NCI-H460 (cell line): ENCODE measurements at places on chromosomes 1 and 21. TPM values are rescaled to one million over a fixed set of nuclear protein-coding genes. Genes with fewer than 3 reads are reported as not detected.

DNA sequence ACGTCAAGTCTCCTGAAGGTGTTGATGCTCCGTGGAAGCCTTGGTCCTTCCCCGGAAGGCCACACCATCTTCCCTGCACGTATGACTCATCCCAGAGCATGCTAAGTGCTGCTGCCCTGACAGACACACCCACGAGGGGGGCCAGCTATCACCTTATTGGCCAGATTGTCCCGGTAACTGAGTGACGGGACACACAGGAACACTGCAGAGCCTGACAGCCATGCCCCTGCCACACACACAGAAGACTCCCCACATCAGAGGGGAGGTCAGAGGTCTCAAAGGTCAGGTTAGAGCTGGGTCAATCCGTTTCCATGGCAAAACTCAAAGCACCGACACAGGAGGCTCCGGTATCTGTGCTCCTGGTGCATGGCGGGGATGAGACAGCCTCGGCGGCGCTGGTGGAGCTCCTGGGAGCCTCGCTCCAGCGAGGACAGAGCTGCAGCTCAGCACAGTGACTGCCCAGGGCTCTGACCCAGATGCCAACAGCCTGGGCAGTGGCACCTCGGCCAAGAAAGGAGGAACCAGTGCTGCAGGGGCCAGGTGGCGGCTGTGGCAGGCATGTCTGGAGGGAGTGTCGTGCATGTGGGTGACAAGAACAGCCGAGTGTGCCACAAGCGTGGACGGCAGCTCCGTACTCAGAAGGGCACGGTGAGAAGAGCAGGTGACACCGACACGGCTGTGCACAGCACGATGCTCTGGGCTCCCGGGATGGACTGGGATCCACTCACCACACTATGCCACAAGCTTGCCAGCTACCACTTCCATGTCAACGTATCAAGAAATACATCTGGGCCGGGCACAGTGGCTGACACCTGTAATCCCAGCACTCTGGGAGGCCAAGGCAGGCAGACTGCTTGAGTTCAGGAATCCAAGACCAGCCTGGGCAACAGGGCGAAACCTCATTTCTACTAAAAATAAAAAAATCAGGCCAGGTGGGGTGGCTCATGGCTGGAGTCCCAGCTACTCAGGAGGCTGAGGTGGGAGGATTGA is 14.8 kb upstream of the TMEM240 start:
- peak; percentile 30 for DNase-seq

DNA sequence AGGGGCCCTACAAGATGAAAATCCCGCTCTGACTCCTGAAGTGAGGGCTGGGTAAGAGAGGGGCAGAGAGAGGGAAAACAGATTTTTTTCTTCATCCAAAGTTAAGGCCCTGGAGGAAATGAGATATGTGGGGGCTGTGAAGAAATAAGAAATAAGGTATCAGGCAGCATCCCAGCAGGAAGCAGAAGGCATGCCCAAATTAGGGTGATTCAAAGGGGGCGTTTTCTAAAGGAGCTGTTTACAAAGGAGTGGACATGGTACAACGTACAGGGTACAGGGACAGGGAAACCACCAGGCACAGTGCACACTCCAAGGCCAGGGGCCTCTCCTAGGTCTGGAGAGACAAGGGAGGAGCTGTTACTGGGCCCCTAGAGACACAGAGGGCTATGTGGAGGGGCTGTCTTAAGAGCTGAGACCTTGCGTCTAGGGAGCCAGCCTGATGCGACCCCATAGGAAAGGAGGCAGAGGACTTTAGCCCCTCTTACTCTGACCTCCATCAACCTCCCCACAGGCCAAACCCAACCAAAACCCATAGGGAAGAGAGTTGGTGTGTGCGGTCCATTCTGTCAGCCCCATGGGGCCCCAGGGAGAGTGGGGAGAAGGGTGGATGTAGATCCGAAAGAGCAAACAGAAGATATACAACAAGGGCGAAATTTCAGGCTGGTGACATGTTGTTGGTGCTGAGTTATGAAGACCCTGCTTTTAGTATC is 38.6 kb downstream of the STYXL2 start:
- DNase-seq: no peak

- DNase-seq: no peak
These were observed 51.0 kb downstream of the MT1HL1 start for GRCh38 chr1:236953151-236953700.

GRCh38 chr1:203462878-203463277 is 12.7 kb upstream of the PRELP start:
- DNase-seq: no peak

DNA sequence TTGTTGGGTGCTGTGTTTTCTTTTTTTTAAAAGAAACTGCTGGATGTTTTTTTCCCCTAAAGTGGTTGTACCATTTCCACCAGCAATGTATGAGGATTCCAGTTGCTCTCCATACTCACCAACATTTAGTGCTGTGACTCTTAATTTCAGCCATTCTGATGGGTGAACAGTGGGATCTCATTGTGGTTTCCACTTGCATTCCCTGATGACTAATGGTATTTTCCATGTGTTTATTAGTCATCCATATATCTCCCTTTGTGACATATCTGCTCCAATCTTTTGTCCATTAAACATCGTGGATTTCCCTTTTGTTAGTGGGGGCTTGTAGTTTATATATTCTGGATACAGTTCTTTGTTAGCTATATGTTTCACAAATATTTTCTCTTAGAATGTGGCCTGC is 206.0 kb downstream of the CAMTA1 start:
- no peak for DNase-seq

- no peak for DNase-seq
These were observed 18.1 kb downstream of the CLDN19 start for GRCh38 chr1:42721926-42722325.

DNA sequence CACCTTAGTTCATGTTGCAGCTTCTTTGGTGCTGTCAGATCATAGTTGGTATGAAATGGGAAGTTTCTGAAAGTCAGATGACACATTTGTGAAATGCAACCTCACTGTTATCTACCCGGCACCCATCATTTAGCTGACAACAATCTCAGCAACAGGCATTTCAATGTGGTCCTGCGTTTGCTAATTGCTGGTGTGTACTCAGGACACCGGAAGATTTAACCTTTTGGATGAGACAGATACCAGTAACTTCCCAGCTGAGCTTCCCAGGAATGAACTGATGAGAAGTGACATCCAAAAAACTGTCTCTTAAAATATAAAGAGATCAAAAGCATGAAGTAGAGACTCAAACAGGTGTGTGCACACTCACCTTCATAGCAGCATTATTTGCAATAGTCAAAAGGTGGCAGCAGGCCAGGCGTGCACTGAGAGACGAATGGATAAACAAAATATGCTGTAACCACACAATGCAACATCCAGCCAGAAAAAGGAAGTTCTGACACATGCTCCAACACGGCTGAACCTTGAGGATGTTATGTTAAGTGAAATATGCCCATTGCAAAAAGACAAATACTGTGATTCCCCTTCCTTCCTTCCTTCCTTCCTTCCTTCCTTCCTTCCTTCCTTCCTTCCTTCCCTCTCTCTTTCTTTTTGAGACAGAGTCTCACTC is 7.9 kb upstream of the CLDN14 start:
- DNase-seq: no peak

DNA sequence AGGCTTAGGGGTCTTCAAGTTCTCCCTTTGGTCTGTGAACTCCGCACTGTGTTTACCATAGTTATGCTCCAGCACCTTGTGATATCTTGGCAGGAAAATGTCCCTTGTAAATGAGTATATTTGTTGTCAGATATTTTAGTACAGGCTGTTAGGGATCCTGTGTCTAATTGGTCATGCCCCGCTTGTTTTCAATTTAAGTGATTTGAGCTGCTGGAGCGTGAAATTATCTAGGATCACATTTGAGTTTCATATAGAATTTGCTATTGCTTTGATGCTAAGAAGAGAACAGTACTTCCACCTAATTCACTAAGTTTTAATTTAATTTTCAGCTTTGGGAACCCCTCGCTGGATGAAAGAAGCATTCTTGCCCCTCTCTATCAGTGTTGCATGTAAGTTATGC is 15.4 kb upstream of the TOR3A start:
- DNase-seq: no peak

DNA sequence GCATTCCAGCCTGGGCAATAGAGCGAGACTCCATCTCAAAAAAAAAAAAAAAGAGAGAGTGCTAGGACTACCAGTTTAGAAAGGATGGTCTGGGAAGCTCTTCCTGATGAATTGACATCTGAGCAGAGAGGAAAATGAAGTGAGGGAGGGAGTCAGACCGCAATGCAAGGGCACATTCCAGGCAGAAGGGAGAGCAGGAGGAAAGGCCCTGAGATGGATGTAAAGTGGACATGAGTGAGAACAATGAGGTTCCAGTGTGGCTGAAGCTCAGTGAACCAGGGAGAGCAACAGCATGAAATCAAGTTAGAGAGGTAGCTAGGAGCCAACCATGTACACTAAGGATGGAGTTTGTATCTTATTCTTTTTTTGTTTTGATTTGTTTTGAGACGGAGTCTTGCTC is 55.9 kb upstream of the SPOCD1 start:
- DNase-seq: no peak

DNA sequence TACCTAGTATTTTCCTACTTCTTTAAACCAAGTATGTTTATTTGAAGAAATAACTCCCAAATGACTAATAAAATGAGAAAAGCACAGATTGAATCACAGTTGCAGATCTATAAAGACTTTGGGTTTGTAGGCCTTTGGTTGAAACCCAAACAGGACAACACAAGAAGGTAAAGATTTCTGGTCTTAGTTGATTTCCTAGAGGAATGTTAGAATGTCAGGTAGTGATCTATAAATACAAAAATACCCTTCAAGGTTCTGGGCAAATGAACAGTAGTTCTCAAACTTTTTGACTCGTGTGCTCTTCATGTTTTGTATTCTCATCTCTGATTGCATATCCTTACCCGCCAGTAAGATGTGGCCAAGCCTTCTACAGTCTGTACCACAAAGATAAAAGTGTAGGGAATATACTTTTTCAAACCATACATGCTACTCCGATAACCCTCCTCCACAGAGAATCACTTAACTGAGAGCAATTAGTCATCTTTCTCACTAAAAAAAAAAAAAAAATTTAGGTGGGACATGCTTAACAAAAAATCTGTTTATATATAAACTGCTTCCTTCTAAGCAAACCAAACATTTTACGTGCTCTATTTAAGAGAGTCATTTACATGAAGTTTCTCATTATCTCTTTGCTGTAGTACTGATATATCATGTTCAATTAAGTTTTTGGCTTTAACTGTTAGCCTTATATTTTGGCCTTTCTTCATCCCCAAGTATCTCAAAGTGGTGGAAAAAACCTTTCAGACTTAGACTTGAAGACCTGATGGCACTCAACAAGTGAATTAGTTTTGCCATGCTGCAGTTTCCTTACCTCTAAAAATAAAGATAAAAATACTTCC is 36.0 kb downstream of the CNIH4 start:
- DNase-seq: no peak

GRCh38 chr1:219427403-219427802 is 185.5 kb downstream of the ZC3H11B start:
- no peak for DNase-seq

DNA sequence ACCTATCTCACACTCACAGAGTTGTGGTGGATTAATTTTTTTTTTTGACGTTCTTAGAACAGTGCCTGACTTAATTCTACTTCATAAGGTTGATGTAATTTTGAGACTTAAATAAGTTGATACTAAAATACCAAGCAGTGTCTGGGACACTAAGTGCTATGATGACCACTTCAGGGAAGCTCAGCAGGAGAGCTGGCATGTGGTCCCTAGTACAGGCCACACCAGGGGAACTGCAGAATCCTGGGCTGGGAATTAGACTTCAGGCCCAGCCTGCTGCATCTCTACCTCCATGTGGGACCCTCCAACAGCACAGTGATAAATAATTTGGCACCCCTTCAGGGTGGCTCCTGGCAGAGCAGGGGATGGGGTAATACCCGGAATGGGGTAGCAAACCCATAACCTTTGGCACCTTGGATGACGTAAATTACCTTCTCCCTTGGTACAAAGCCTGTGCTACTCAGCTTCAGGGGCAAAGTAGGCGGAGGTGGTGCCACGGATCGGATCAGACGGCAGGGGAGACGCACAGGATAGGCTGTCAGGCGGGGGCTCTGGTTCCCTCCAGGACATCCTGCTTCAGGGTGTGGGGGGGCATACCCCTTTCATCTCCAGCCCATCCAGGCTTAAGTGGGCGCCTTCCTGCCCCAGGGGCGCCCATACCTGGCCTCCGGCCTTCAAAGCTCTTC is 4.8 kb downstream of the MFSD2A start:
- no peak for DNase-seq

DNA sequence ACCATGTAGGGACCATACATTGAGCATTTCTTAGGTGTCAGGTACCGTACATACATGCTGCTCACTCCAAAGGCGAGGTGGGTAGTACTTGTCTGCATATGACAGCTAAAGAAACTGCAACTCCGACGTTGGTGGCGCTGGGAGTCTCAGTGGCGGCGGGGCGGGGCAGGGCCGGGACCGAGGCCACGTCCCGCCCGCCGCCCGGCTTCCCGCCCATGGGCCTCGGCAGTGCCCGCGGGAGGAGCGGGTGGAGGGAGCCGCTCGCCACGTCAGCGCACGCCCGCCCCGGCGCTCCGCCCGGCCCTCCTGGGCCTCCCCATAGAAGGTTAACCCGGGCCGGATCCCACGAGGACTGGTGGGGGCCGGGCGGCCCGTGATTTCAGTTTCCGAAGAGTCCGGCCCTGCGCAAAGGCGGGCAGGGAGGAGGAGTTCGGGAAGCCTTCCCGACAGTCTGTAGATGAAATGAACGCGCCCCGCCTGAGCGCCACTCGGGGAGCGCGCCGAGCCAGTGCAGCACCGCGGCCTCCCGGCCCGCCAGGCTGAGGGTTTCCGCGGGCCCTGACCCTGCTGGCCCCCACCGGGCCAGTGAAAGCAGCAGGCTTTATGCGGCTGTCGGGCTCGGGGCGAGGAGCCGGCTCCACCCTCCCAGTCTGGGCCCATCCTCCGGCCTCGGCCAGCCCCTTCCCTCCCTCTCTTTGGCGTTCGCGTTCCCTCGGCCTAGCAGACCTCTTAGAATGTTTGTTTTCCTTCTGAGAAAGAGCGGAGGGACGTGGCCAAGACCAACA is 119.9 kb upstream of the JUN start:
- DNase-seq: peak; percentile 58

DNA sequence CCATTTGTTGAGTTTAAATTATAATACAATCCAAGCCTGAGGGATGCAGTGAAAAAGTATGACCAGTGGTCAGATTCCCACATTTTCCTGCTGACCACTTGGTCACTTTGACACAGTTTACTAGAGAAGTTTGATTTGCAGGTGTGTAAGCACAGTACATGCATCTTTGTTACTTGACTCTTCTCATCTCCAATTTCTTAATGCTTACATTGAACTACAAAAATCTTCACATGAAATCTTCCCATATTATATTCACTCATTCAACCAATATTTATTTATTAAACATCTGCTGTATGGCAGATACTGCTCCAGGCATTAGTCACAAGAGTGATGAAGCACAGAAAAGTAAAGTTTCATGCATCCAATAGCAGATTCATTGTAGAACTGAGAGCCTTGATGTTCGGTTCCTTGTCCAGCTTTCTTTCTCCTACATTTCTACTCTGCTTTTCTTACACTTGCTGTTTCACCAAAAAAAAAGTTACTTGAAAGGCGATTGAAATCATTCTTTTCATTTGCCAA is 211.7 kb downstream of the NFIA start:
- no peak for DNase-seq

CRYBG2 gene
- total RNA-seq: 0.20 TPM in 1 of 2 replicates, not detected in the other

PAQR6 gene
- 1.4 and 2.5 TPM in 2 replicates for total RNA-seq

ALPL gene
- total RNA-seq: 0.12 and 0.26 TPM in 2 replicates

OXCT2 gene
- 0.46 and 0.74 TPM in 2 replicates for total RNA-seq
